ACHN (cell line): ENCODE measurements at places on chromosomes 7 and 10.

- DNase-seq, result no peak
Measured at GRCh38 chr7:137402536-137403352, 59.2 kb upstream of the PTN start.

- peak; percentile 74 for DNase-seq
Measured at GRCh38 chr10:112919721-112920120, 30.3 kb upstream of the TCF7L2 start.

GRCh38 chr10:89668386-89669071 is 23.5 kb upstream of the PANK1 start:
- no peak for DNase-seq

- no peak for DNase-seq
Measured at GRCh38 chr7:151679881-151680612, 160.4 kb upstream of the RHEB start.

DNA sequence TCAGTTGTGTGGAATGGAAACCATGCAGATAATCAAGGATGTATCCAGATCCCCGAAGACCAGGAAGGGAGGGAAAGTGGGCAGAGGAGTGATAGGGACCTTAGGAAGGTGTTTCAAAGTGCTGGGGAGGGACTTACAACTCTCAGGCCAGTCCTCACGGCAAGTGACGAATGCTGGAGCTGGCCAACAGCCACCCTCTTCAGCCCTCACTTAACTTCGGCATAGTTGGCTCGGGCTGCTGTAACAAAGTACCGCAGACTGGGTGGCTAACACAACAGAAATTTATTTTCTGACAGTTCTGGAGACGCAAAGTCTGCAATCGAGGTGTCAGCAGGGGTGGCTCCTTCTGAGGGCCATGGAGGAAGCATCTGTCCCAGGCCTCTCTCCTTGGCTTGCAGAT is 265.9 kb upstream of the YAE1 start:
- DNase-seq, result no peak

- no peak for DNase-seq
Measured at GRCh38 chr7:22117222-22117621, 171.5 kb upstream of the CDCA7L start.

DNA sequence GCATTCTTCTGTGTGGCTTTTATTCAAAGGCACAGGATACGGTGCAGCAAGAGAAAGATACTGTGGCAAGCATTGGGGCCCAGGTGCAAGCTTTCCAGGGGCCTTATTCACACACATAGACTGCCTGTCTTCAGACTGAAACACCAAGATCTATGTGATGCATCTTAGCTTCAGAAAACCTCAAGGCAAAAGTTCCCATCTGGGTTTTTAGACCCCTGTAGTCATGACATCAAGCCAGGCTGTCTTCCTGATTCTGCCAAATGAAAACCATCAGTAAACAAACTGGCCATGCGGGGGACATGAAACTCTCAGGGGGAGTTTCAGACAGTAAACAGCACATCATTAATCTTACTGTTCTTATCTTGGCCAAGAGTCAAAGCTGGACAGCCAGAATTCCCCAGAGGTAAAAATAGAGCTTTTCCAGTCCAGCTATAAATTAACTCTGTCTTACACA is 9.8 kb downstream of the AGBL3 start:
- no peak for DNase-seq

DNA sequence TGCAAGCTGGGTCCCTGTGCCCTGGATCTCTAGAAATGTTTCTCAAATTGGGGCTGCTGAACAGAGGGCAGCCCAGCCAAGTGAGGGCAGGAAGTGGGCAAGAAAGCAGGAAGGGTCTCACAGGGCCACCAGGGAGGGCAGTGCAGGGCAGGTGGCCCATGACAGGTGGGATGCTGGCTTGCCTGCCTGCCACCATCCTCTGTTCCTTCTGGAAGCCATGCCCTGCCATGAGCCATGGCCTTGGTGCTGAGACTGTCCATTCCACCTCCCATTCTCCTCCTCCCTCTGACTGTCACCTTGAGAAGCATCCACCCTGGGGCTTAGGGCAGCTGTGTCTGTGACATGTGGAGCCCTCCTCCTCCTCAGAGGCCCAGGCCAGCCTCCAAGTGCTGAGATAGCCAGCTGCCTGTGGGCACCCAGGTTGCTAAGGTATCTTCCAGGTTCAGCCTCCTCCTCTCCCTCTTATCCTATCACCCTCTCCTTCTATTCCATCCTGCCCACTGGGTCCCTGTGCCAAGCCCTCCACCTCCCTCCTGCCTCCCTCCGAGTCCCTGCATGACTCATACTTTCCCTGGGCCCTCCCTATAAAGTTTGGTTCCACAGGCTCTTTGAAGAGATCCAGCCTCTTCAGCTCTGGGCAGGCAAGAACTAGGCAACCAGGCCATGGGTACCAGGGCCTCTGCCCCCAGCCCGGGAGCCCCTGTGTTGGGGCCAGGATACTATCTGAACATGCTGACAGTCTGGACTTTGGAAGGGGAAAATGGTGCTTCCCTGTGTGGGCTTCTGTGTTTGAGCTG is 1.3 kb downstream of the VSIR start:
- DNase-seq, result peak; percentile 82

GRCh38 chr7:137592232-137592896 is 248.8 kb upstream of the PTN start:
- peak; percentile 67 for DNase-seq

DNA sequence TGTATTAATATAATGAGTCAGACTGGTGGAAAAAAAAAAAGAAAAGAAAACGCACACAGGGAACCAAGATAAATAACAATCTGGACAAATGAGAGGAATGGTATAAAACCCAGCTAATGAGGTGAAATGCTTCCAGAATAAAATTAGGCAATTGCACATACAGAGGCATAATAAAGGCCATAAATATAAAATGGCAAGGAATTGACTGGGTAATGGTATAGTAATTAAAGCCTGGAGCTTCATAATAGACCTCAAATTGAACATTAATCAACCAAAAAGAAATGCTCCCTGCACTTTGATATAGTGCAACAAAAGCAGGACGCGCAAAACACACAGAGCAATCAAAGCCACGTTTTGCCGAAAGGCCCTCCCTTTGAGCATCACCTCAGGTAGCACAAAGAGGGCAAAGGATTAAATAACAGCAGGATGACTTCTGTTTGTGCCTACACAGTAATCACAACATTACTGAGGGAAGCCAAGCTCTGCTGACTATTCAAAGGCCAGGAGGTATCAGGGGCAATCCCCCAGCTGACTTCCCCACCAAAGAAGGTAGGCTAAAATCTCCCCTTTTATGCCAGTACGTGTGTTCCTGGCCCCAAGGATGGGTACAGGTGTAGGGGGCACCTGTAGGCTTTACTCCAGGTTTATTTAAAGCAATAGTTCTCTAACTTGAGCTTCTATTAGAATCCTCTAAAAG is 343.7 kb downstream of the ELMO1 start:
- DNase-seq, result no peak

GRCh38 chr7:25333296-25333928 is 105.1 kb upstream of the NPVF start:
- DNase-seq, result no peak

DNA sequence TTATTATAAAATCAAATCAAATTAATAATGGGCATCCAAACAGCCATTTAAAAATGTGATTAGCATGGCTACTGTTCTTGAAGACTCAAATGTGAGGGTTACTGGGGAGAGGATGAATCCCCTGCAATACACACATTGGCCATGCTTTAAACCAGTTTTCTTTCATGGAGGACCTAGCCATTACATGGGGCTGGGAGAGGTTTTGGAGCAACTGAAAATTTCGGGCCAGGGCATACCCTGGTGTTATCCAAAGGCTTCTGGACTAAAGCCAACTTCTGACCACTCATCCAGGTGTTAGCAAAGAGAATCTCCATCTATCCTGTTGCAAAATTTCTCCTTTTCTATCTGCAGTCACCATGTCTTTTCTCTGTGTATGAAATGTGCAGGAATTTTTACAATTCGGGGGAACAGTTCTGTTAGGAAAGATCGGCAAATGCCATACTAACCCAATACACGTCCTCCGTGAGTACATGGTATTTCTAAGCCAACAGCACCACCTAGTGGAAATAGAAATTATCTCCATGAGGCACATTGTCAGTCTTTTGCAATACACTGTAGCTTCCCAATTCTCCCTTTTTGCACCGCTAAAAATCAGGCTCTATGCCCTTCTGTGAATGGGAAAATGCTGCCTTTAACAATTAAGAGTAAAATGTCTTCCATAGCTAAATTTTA is 47.0 kb upstream of the ZNF107 start:
- peak; percentile 74 for DNase-seq

DNA sequence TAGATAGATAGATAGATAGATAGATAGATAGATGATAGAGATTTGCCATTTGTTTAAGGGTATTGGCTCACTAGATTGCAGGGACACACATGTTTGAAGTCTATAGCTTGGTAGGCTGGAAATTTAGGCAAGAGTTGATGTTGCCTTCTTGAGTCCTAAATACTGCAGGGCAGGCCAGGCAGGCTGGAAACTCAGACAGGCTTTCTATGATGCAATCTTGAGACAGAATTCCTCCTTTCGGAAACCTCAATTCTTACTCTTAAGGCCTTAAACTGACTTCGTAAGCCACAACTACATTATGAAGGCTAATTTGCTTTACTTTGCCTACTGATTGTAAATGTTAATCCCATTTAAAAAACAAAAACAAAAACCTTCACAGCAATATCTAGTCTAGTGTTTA is 322.9 kb upstream of the AKR1E2 start:
- no peak for DNase-seq

DNA sequence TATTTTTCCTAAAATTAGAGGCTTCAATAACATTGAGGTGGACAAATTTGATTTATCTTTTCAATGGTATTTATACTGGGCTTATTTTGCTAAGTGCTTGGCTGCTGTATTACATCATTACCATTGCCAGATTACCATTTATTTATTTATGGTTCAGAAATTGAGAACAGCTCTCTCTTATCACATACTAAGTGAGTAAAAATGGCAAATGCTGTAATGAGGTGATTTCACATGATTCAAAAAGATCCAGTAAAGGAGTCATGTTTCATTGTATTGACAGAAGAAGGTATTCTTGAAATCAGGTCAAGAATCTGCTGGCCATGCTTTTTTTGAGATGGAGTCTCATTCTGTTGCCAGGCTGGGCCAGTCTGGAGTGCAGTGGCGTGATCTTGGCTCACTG is 322.6 kb downstream of the KIF20B start:
- DNase-seq, result no peak

DNA sequence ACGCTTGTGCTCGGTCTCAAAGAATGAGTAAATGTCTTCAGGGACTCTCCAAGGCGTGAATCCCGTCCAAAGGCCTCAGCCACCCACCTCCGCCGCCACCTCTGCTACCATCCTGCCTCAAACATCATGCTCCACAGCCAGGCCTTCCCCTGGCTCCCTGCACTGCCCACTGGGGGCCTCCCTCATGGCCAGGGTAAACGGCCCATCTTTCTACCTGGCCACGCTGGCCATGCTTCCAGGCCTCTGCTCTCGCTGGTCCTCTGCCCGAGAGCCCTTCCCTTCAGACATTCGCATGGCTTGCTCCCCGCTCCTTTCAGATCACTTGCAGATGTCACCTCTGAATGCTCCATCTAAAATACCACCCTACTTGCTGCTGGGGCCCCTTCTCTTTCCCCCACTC is 40.2 kb downstream of the ZNF783 start:
- no peak for DNase-seq

DNA sequence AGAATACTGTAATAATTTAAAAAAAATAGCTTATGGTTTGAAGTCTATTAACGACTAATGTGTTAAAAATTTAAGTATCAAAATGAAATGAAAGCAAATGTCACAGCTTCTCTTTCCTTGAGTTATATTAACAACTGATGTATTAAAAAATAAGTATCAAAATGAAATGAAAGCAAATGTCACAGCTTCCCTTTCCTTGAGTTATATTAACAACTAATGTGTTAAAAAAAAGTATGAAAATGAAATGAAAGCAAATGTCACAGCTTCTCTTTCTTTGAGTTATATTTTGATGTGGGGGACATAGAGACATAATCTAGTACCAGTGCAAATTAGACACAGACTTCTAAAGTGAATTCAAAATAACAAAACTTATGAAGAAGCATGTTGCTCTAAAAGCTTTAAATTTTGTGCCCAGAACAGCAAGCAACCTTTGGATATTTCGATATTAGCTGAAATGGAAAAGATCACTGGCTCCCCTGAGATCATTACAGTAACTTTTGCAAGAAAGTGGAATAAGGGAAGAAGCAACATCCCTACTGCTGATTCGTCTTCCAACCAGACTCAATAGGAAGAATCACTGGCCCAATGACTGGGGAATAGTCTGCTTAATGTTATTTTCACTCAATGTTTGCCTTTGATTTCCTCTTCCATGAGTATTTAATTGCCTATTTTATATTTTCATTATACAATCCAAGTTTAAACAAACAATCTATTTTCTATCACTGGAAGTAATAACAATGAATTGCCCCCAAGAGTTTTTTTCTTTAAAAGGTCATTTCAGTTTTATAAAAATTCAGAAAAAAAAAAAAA is 8.0 kb downstream of the SKAP2 start:
- peak; percentile 62 for DNase-seq

- DNase-seq, result no peak
Measured at GRCh38 chr7:85184599-85185423, 2.0 kb downstream of the SEMA3D start.
